CD8-positive, alpha-beta T cell (primary cell): ENCODE measurements at places on chromosomes 4 and X.
A peak's percentile ranks its signal among the peaks of the same experiment; 100 is the strongest.

DNA sequence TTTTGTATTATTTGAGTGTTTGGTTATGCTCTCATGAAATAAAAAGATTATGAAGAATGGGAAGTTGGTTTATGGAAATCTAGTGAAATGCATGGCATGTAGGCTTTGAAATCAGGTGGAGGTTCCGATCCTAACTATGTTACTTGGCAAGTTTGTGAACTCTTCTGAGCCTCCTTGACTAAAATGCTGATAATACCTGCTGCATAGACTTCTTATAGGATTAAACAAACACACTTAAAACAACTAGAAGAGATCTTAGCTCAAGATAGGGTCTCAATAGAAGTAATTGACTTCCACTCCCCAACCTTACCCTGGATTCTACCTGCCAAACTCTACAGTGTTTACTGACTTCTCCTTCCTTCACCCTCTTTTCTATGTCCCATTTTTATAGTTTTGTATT lies 22.2 kb upstream of the TLR2 start:
- no peak for DNase-seq

- peak; percentile 59 for DNase-seq
These were observed 42.0 kb downstream of the MAP7D3 start for GRCh38 chrX:136209016-136209738.

DNA sequence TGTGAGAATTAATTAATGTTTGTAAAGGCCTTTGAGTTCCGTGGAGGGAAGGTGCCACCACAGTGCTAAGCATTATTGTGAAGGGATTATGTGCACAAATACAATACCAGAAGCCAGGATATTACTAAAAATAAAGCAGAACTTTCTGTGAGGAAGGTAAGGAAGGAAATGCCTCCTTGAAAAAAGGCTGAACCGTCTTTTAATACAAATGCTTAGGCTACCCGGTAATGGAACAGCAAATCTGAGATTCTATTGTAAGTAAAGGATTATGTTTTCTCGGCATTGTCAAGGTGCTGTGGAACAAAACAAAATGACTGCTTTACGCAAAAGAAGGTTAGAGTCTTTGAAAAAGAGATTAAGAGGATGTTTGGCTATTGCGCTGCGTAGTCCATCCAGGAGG lies 57.9 kb upstream of the SPRY1 start:
- no peak for DNase-seq

- DNase-seq = no peak
These were observed 201.9 kb upstream of the AGTR2 start for GRCh38 chrX:115968436-115969252.

DNA sequence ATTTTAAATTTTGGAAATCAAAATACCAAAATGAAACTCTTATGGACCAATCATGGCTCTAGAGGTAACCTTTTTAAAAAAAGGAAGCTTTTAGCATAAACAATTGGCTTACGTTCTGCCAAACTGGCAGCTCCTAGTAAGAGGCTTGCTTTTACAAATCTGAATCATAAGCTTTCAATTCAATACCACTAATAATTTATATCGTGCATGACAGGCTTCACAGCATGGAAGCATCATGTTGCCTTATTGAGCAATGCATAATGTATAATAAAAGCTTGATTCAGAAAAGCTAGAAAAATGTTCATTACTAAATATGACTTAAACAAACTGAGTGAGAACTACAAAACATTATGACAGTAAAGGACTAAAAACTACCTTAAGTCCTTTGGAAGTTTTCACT lies 280.9 kb downstream of the IQCM start:
- no peak for DNase-seq
